Panc1 (cell line): ENCODE measurements at places on chromosomes 6 and 20. TPM values are rescaled to one million over a fixed set of nuclear protein-coding genes. Genes with fewer than 3 reads are reported as not detected.

The OPN5 gene
- not detected for total RNA-seq

The RAMACL gene
- 0.13 TPM for total RNA-seq

The OR2J3 gene
- not detected for total RNA-seq

The LY6G6D gene
- total RNA-seq: not detected

The ARFGEF3 gene
- total RNA-seq: 1.5 TPM

The B4GALT5 gene
- total RNA-seq: 40.0 TPM

The GRM1 gene
- not detected for total RNA-seq

The TAF8 gene
- total RNA-seq: 35.5 TPM

The SLC35D3 gene
- not detected for total RNA-seq

The ABHD16B gene
- not detected for total RNA-seq

The EYA2 gene
- 1.9 TPM for total RNA-seq

The LRRN4 gene
- total RNA-seq: 0.57 TPM

The MCCD1 gene
- total RNA-seq: not detected

The SCUBE3 gene
- total RNA-seq: 1.6 TPM

The HCRTR2 gene
- total RNA-seq: not detected

The EIF2S2 gene
- total RNA-seq: 82.0 TPM

The BTBD3 gene
- total RNA-seq: 27.6 TPM

The BTN1A1 gene
- total RNA-seq: 0.10 TPM

The RBM24 gene
- total RNA-seq: 23.0 TPM

The ADGRB3 gene
- total RNA-seq: 0.10 TPM

The IL17A gene
- total RNA-seq: not detected

The ALDH8A1 gene
- total RNA-seq: not detected

The POLH gene
- total RNA-seq: 28.4 TPM

The NKX2-2 gene
- total RNA-seq: not detected

The PTCRA gene
- not detected for total RNA-seq

The GFOD1 gene
- total RNA-seq: 0.62 TPM

The XKR7 gene
- total RNA-seq: 6.2 TPM

The SALL4 gene
- total RNA-seq: 1.6 TPM

The PLG gene
- total RNA-seq: 0.57 TPM

The LY6G6F gene
- not detected for total RNA-seq

The ANKRD66 gene
- total RNA-seq: not detected

The C6orf141 gene
- total RNA-seq: 0.15 TPM

The RAET1L gene
- not detected for total RNA-seq

The SLC22A16 gene
- not detected for total RNA-seq

The DYNLT2 gene
- total RNA-seq: 2.1 TPM

The TTI1 gene
- 26.6 TPM for total RNA-seq

The CDH26 gene
- 0.46 TPM for total RNA-seq

The TMEM170B gene
- total RNA-seq: 1.3 TPM

The MYMX gene
- total RNA-seq: 1.8 TPM

The CLPSL2 gene
- 0.57 TPM for total RNA-seq

The FUT9 gene
- not detected for total RNA-seq

The GZF1 gene
- 18.0 TPM for total RNA-seq

The GABRR2 gene
- total RNA-seq: 0.18 TPM

The ZNF165 gene
- 4.2 TPM for total RNA-seq

The MAN1A1 gene
- total RNA-seq: 3.2 TPM

The SIRPA gene
- 2.4 TPM for total RNA-seq

The CAGE1 gene
- total RNA-seq: not detected

The POU3F2 gene
- total RNA-seq: not detected

The GINS1 gene
- total RNA-seq: 36.0 TPM

The OOEP gene
- 10.6 TPM for total RNA-seq

The BLCAP gene
- total RNA-seq: 50.1 TPM

The PEX6 gene
- total RNA-seq: 21.7 TPM

The CEP250 gene
- total RNA-seq: 82.5 TPM

The LPIN3 gene
- 21.0 TPM for total RNA-seq
